ENCODE measurements at places on chromosomes 3 and 15.

DNA sequence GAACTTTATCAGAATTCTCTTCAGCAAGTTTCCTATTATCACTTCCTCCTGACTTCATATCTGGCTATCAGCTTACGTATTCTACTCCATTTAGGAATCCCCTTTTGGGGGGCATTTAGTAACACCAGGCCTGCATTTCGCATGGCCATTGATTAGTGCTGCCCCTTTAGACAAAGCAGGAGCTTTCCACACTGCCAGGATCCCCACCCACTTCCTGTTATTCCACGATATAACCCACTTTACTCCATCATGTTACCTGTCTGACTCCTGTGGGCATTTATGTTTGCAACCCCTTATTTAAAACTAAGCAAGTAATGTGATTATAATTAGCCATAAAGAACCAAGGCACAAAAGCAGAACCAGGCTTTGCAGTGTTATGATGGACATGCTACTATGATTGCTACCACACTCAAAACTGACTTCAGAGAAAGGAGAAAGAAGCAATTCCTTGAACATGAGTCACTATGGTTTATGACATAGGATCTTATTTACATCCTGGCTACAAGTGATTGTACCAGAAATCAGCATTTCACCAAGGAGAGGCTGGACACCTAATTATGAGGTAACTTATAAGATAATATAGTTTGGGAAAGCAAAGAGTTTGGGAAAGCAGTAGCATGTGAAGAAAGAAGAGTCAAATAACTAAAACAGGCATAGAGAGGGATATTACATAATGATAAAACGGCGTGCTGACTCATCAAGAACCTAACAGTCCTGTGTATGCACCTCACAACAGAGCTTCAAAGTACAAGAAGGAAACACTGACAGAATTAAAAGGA, 96.3 kb downstream of the IGSF11 start:
- no peak for DNase-seq

GRCh38 chr15:95742836-95743235, 587.7 kb upstream of the NR2F2 start:
- no peak for DNase-seq

DNA sequence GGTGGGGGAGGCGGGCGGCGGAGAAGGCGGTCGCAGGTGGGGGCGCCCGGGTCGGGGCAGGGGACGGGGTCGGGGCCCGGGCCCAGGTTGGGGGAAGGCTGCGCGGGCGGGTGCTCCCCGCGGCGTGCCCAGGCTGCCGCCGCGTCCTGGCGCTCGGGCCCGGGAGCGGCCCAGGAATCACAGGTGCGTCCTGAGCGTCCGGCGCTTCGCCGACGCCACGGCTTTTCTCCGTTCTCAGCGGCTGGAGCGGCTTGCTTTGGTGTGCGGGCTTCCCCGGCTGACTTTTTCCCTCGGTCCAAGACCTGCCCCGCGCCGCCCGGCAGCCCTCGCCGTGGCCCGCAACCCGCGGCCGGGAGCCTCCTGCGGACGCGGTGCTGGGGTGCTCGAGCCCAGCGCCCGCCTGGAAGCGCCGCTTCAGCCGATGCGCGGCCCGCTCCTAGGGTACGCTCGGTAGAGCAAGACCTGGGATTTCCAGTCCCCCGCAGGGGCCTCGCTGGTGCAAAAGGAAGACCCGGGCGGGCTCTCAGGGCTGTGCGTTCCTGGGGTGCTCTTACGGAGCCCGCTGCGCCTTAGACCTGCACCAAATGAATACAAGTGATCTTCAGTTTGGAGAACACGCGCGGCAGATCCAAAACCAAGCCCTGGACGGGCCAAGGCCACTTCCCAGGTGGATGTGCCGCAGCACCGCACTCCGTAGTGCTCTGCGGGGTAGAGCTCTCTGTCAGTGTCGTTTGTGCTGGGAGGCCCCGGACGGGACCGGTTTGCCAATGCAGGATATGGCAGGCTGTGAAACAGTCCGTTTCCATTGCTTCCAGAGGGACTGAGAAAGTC, 639 bp downstream of the NIPA1 start:
- DNase-seq = no peak

DNA sequence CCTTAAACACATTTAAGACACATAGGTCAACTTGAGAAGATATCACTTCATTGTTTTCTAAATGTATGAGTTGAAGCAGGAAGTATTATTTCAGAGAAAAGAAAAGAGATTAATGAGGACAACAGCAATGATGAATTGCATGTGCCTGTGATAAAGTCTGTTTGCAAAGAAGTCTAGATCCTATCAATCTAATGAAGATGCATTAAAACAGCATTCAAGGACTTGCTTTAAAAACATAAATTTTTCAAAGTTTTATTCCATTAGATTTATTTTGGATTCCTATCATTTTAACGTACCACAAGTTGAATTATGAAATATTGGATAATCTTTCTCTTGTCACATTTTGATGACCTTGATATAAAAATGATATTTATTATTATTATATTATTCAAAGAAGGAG, 642.5 kb upstream of the CCDC54 start:
- DNase-seq = no peak

GRCh38 chr3:11570789-11571495, 72.8 kb downstream of the VGLL4 start:
- no peak for DNase-seq
